CD8-positive, alpha-beta memory T cell (primary cell): ENCODE measurements at places on chromosomes 6 and 20.

GRCh38 chr6:7163661-7164071 lies 55.9 kb downstream of the RREB1 start:
- H3K36me3 ChIP-seq = no peaks in the 10 kb centered on the region
- DNase-seq = no peak
- H3K4me1 ChIP-seq = peaks cover 15% of the 10 kb centered on the region
- H3K27ac ChIP-seq = peak overlapping the region; percentile 61
- H3K4me3 ChIP-seq = no peak overlapping the region

- no peak for DNase-seq
- no peak overlapping the region for H3K27ac ChIP-seq
- no peak overlapping the region for H3K4me3 ChIP-seq
- no peaks in the 10 kb centered on the region for H3K27me3 ChIP-seq
- peaks cover 9% of the 10 kb centered on the region for H3K4me1 ChIP-seq
- H3K36me3 ChIP-seq = no peaks in the 10 kb centered on the region
Observed at GRCh38 chr20:33650111-33650752, 11.9 kb upstream of the C20orf144 start.

- H3K27ac ChIP-seq = no peak overlapping the region
- no peak for DNase-seq
- H3K4me1 ChIP-seq = no peaks in the 10 kb centered on the region
- no peaks in the 10 kb centered on the region for H3K36me3 ChIP-seq
- H3K4me3 ChIP-seq = no peak overlapping the region
- no peaks in the 10 kb centered on the region for H3K27me3 ChIP-seq
Observed at GRCh38 chr20:63285636-63286615, 7.1 kb upstream of the COL20A1 start.

- no peaks in the 10 kb centered on the region for H3K27me3 ChIP-seq
- H3K4me3 ChIP-seq = no peak overlapping the region
- H3K27ac ChIP-seq = no peak overlapping the region
- no peak for DNase-seq
- H3K4me1 ChIP-seq = no peaks in the 10 kb centered on the region
- H3K36me3 ChIP-seq = no peaks in the 10 kb centered on the region
Observed at GRCh38 chr6:114133816-114134215, 162.9 kb upstream of the HDAC2 start.

- H3K4me1 ChIP-seq = no peaks in the 10 kb centered on the region
- no peak overlapping the region for H3K27ac ChIP-seq
- DNase-seq = no peak
- H3K4me3 ChIP-seq = no peak overlapping the region
- H3K36me3 ChIP-seq = no peaks in the 10 kb centered on the region
- no peaks in the 10 kb centered on the region for H3K27me3 ChIP-seq
Observed at GRCh38 chr6:39790772-39791171, 1.4 kb upstream of the DAAM2 start.

- peak overlapping the region; percentile 80 for H3K27ac ChIP-seq
- DNase-seq = peak; percentile 81
- H3K36me3 ChIP-seq = no peaks in the 10 kb centered on the region
- peaks cover 23% of the 10 kb centered on the region for H3K4me1 ChIP-seq
- H3K4me3 ChIP-seq = no peak overlapping the region
Observed at GRCh38 chr20:35252037-35252461, 25.6 kb downstream of the MMP24 start.

- no peak overlapping the region for H3K27ac ChIP-seq
- H3K27me3 ChIP-seq = no peaks in the 10 kb centered on the region
- H3K4me1 ChIP-seq = peaks cover 40% of the 10 kb centered on the region
- DNase-seq = no peak
- H3K4me3 ChIP-seq = no peak overlapping the region
Observed at GRCh38 chr20:44963325-44964215, 2.7 kb upstream of the STK4 start.

DNA sequence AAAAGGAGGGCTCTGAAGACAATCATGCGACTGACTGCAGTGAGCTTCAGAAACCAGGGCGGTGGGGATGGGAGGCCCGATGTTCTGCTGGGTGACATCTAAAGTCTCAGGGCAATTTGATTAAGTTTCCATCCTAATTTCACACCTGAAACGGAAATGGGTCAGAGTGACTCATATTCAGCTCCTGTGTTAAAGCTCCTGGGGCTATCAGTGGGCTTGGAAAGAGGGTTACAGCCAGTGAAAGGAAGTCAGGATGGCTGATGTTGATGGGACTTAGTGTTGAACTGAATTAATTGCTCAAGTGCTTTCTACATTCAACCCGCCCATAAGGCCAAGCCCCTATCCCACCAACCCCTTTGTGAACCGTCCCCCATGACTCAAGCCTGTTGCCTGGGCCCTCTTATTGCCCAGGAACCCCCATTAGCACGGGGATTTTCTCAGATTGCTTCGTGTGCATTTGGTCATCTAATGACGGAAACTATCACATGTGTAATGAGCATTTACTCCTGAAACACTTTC lies 47.1 kb upstream of the TBC1D7 start:
- no peaks in the 10 kb centered on the region for H3K27me3 ChIP-seq
- no peaks in the 10 kb centered on the region for H3K36me3 ChIP-seq
- H3K27ac ChIP-seq = peak overlapping the region; percentile 19
- no peak overlapping the region for H3K4me3 ChIP-seq
- DNase-seq = no peak

GRCh38 chr6:125858427-125859320 lies 67.9 kb downstream of the NCOA7 start:
- H3K4me1 ChIP-seq = no peaks in the 10 kb centered on the region
- H3K4me3 ChIP-seq = no peak overlapping the region
- H3K27ac ChIP-seq = no peak overlapping the region
- H3K27me3 ChIP-seq = no peaks in the 10 kb centered on the region

GRCh38 chr6:129212081-129212480 lies 329.1 kb downstream of the LAMA2 start:
- no peaks in the 10 kb centered on the region for H3K36me3 ChIP-seq
- no peak for DNase-seq
- no peak overlapping the region for H3K27ac ChIP-seq
- H3K4me1 ChIP-seq = no peaks in the 10 kb centered on the region
- no peak overlapping the region for H3K4me3 ChIP-seq
- no peaks in the 10 kb centered on the region for H3K27me3 ChIP-seq

DNA sequence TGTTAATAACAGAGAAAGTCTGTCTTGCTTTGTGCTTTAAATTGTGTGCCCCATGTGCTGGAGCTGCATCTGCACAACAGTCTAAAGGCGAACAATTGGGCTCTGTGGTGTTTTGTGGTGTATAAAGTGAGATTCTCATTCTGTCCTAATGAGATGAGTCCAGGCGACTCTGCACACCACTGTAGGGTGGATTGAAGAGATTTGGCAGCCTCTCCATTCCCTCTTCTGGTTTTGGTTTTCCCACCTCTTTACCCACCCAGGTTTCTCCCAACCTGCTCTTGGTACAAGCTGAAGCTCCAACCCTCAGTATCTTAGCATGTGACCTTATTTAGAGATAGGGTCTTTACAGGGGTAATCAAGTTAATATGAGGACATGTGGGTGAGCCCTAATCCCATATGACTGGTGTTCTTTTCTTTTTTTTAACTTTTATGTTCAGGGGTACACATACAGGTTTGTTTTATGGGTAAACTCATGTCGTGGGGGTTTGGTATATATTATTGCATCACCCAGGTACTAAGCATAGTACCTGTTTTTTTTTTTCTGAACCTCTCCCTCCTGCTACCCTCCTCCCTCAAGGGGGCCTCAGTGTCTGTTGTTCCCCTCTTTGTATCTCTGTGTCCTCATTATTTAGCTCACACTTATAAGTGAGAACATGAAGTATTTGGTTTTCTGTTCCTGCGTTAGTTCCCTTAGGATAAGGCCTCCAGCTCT lies 217.6 kb upstream of the DTNBP1 start:
- peaks cover 13% of the 10 kb centered on the region for H3K4me1 ChIP-seq
- DNase-seq = no peak
- no peak overlapping the region for H3K4me3 ChIP-seq

- H3K27ac ChIP-seq = peak within 1 kb of the TSS; percentile 95
- H3K27me3 ChIP-seq = no peaks in the 10 kb centered on the region
- DNase-seq = peak; percentile 68
Observed at GRCh38 chr20:59163631-59164530, at the start of gene ZNF831. ZNF831 (plus strand) TSS chr20:59163821; CDS start chr20:59191020, 27,199 bp downstream.

- no peaks in the 10 kb centered on the region for H3K27me3 ChIP-seq
- no peaks in the 10 kb centered on the region for H3K36me3 ChIP-seq
- peaks cover 7% of the 10 kb centered on the region for H3K4me1 ChIP-seq
- H3K4me3 ChIP-seq = no peak overlapping the region
- no peak for DNase-seq
Observed at GRCh38 chr20:49724408-49725223, 10.9 kb upstream of the B4GALT5 start.

GRCh38 chr20:8454137-8454712 lies 322.2 kb downstream of the PLCB1 start:
- no peak overlapping the region for H3K4me3 ChIP-seq
- H3K4me1 ChIP-seq = no peaks in the 10 kb centered on the region
- H3K36me3 ChIP-seq = no peaks in the 10 kb centered on the region
- no peaks in the 10 kb centered on the region for H3K27me3 ChIP-seq

- no peaks in the 10 kb centered on the region for H3K36me3 ChIP-seq
- no peaks in the 10 kb centered on the region for H3K4me1 ChIP-seq
- H3K4me3 ChIP-seq = no peak overlapping the region
- H3K27ac ChIP-seq = no peak overlapping the region
- no peak for DNase-seq
Observed at GRCh38 chr6:37636116-37636515, 61.6 kb downstream of the MDGA1 start.

DNA sequence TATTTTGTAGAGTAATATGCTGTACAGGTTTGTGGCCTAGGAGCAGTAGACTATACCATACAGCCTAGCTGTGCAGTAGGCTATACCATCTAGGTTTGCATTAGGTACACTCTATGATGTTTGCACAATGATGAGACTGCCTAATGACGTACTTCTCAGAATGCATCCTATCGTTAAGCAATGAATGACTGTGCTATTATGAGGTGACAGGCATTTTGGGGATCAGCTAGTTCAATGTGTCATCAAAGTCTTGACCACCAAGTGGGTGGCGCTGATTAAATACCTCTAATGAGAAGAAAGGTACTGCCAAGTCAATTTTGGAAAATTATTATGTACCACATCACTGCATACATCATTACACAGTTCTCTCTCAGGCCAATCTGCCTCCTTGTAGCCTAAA lies 190.2 kb downstream of the BACH2 start:
- no peak overlapping the region for H3K4me3 ChIP-seq
- H3K27ac ChIP-seq = no peak overlapping the region
- no peaks in the 10 kb centered on the region for H3K27me3 ChIP-seq
- no peaks in the 10 kb centered on the region for H3K36me3 ChIP-seq
- H3K4me1 ChIP-seq = peaks cover 74% of the 10 kb centered on the region
- no peak for DNase-seq

- no peaks in the 10 kb centered on the region for H3K27me3 ChIP-seq
- DNase-seq = no peak
- H3K36me3 ChIP-seq = no peaks in the 10 kb centered on the region
- no peaks in the 10 kb centered on the region for H3K4me1 ChIP-seq
Observed at GRCh38 chr6:11486051-11486450, 51.5 kb upstream of the TMEM170B start.

DNA sequence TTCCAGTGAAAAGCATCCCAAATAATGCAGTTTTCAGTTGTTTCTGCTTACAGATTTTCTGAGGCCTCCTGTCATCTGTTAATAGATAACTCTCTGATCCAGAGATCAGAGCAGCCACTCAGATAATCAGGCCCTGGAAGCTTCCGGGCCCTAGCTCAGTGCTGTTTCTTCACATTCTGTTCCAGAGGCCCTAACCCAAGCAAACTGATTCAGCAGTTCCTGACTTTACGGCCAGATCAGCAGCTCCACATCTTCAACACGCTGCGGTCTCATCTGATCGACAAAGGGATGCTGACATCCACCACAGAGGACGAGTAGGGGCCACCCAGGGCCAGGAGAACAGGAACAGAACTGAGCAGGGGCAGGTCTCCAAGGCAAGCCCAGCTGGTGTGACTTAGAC lies 63.1 kb downstream of the CDS2 start:
- H3K4me3 ChIP-seq = no peak overlapping the region
- peaks cover 31% of the 10 kb centered on the region for H3K36me3 ChIP-seq

DNA sequence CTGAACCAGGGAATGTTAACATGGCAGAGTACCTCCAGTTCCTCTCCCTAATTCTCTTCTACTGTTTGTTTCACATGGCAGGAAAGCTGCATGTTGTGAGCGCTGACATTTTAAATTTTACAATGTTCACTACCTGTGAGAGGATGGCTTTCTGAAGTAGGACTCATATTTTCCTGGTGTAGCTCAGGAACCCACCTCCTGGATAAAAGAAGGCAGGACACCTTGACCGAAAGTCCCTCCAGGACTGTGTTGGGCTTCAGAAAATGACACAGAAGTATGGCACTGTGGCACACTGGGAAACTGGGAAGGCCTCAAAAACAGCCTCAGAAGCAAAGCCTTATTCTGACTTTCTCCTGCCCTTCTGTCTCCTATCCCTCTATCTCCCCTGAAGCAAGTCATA lies 33.3 kb downstream of the PTPRK start:
- no peaks in the 10 kb centered on the region for H3K36me3 ChIP-seq
- H3K4me3 ChIP-seq = no peak overlapping the region
- H3K4me1 ChIP-seq = no peaks in the 10 kb centered on the region
- no peaks in the 10 kb centered on the region for H3K27me3 ChIP-seq

DNA sequence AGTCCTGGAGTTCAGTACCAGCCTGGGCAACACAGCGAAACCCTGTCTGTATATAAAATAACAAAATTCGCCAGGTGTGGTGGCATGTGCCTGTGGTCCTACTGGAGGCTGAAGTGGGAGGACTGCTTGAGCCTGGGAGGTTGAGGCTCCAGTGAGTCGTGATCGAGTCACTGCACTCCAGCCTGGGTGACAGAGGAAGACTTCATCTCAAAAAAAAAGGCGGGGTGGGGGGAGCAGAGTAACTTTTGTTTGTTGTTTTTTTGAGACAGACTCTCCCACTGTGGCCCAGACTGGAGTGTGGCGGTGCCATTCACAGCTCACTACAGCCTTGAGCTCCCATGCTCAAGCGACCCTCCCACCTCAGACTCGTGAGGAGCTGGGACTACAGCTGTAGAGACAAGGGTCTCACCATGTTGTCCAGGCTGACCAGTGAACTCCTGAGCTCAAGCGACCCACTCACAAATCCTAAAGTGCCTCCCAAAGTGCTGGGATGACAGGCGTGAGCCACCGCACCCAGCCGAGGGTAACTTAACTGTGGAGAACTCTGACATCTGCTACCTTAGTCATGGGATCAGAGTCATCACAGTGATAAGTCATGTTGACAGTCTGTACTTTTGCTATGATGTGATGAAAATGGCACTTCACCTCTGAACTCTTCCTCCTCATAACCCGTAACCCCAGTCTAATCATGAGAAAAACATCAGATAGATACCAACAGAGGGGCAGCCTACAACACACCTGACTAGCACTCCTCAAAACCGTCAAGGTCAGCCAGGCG lies 16.5 kb downstream of the PEDS1 start:
- no peak for DNase-seq
- peaks cover 5% of the 10 kb centered on the region for H3K36me3 ChIP-seq
- H3K27ac ChIP-seq = no peak overlapping the region
- H3K27me3 ChIP-seq = no peaks in the 10 kb centered on the region
- no peaks in the 10 kb centered on the region for H3K4me1 ChIP-seq

DNA sequence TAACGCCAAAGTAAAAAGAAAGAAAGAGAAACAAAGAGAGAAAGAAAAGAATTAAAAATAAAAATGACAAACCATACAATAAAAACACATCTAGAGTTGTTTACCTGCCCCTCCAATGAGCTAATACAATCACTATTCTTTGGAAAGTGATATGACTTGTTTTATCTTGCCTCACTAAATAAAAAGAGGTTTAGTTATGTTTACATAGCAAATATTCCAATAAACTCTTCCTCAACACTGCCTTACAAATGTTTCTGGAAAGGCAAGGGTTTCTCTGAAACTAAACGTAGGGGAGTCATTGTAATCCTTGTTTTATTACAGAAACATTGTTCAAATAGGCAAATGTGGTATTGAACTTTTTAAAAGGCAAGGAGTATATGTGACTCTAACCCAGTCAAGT lies 396.2 kb downstream of the EPM2A start:
- no peaks in the 10 kb centered on the region for H3K27me3 ChIP-seq
- H3K4me3 ChIP-seq = no peak overlapping the region
- H3K36me3 ChIP-seq = no peaks in the 10 kb centered on the region
